Activated CD8-positive, alpha-beta memory T cell treated with anti-CD3 and anti-CD28 coated beads for 4 hours (primary cell): ENCODE measurements at places on chromosomes 12 and 14.

DNA sequence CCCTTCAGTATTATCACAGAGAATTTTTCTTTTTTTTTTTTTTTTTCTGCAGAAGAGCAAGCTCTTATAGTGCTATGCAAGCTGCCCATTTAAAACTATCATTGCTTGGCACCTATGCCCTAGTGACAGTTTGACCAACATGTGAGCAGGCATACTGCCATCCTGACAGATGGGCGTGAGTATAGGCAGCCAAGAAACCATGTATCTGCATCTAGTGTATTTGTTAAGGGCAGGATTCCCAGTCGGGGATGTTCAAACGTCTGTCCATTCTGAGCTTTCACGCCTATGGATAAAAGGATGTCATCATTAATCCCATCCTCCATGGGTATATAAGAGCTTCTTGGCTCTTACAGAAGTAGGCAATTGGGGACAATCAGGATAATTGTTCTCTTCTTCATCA, 8.8 kb downstream of the VRK1 start:
- no peak for DNase-seq

DNA sequence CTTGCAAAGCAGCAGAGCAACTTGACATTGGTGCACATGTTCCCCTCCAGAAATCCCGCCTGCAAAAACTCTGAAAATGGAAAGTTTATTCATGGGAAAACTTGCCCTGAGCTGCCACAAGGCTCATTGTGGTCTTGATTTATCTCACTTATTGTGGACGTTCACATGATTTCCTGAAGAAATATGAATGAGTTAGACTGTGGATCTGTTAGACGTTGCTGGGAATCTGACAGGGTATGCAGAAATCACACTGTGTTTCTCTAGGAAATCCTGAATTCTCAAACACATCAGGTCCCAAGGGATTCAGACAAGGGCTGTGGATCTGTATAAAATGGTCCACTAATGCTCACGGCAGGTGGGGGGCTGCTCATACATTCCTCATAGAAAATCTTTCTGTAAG, 72.2 kb downstream of the EID3 start:
- no peak for DNase-seq

DNA sequence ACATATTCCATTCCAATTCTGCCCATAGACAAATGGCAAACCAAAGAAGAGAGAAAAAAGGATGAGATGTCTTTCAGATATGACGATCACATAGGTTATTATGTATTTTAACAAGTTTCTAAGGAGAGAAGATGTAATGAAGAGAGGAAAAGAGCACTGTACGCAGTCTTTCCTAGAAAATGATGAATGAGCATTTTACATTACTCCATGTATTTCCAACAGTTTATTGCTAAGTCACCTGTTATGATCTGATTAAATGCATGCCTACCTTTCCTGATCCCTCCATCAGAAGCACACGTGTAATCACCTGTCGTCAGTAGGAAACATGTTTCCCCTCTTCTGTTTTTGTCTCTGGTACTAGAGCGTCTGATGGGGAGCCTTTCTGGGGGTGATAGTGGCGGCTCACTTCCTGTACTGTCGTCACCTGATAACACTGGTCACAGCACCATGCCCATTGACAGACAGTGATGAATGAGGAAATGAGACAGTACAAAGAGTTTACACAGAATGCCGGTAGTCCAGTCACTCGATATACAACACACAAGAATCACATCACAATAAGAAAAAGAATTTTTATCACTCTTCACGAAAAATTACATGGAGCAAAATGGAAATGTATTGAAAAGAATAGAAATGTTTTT, 161.6 kb downstream of the KCNC2 start:
- DNase-seq = no peak

- no peak for DNase-seq
These were observed 1.2 kb downstream of the CPSF6 start for GRCh38 chr12:69240631-69240995.
